Stimulated activated CD4-positive, alpha-beta T cell treated with anti-CD3 and anti-CD28 coated beads, Interleukin-4, amount 100 ng/mL, for 48 hours (primary cell): ENCODE measurements at places on chromosomes 7 and 10.

- DNase-seq: no peak
These were observed 20.5 kb downstream of the STRA8 start for GRCh38 chr7:135253851-135254771.

DNA sequence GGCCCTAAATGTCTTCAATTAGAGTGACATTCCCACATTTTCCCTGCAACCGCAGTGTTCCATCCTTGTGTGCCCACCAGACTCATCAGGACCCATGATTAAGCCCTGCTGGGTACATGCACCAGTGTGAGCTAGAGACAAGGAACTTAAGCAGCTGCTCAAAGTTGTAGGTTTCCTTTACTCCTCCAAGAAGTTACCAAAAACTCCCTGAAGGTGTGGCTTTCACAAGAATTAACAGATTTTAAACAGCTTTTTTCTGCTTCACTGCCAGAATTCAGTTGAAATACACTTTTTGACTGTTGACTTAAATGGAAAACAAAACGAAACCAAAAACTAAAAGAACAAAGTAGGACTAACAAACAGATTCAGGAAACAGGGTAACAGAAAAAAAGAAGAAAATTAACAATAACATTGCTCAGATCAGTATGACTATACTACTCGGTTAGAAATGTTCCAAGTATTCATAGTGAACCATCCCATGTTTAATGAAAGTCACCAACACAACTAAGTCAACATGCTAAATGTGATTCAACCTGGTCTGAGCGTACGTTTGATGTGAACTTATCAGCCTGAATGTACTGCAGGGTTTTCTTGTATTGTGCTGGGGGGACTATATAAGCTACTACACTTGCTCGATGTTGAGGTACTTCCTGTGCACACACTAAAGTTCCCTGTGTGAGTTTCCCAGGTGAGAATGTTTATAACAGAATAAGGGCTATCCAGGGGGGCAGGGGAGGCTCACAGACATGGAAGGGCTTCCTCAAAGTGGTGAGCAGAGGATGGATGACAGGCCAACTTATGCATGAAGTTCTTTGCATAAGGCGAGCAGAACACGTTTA lies 22.2 kb downstream of the SLC37A3 start:
- DNase-seq: no peak

DNA sequence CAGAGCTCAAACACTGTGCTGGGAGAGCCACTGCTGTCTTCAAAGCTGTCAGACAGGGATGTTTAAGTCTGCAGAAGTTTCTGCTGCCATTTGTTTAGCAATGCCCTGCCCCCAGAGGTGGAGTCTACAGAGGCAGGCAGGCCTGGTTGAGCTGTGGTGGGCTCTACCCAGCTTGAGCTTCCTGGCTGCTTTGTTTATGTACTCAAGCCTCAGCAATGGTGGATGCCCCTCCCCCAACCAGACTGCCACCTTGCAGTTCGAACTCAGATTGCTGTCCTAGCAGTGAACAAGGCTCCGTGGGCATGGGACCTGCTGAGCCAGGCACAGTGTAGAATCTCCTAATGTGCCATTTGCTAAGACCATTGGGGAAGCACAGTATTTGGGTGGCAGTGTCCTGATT lies 4.6 kb upstream of the CYP2C19 start:
- no peak for DNase-seq

- DNase-seq: no peak
These were observed 281.8 kb downstream of the PAXIP1 start for GRCh38 chr7:154721086-154721485.
